Hindlimb muscle (tissue), 1 donor: ENCODE measurements at places on chromosomes 13 and 19. TPM values are rescaled to one million over a fixed set of nuclear protein-coding genes. Genes with fewer than 3 reads are reported as not detected.

CYP2A7 gene
- not detected for polyA plus RNA-seq

POMP gene
- 52.6 TPM for polyA plus RNA-seq

ZSWIM9 gene
- polyA plus RNA-seq: 6.8 TPM

HSPB6 gene
- polyA plus RNA-seq: 816 TPM

POU4F1 gene
- 13.2 TPM for polyA plus RNA-seq

GAPDHS gene
- not detected for polyA plus RNA-seq

ZNF573 gene
- 11.9 TPM for polyA plus RNA-seq

SLC17A7 gene
- polyA plus RNA-seq: 0.76 TPM

TMPRSS9 gene
- 0.67 TPM for polyA plus RNA-seq
